ENCODE measurements at places on chromosomes 3 and 15.
A peak's percentile ranks its signal among the peaks of the same experiment; 100 is the strongest.

GRCh38 chr3:188212308-188212969, 58.5 kb downstream of the LPP start:
- DNase-seq = no peak

- no peak for DNase-seq
Observed at GRCh38 chr3:165748094-165748493, 89.1 kb downstream of the BCHE start.

GRCh38 chr3:82561784-82562183, 800.3 kb upstream of the GBE1 start:
- DNase-seq = no peak

DNA sequence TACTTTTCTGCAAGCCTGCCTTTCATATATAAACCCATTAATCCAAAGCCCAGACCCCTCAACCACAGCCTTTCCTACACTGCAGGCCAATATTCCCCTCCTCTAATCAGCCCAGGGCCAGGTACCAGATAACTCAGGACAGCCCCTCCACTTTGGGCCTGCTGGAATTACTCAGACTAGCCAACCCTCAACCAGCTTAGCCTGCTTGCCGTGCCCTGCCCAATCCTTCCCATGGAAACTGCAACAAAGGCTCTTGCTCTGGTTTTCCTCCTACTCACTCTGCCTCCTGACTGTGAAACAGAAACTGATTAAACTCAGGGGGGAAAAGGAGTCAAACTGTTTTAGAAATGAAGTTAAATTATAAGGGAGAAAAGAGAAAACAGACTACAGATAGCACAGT, 248.1 kb downstream of the KLF13 start:
- no peak for DNase-seq

GRCh38 chr3:193870376-193871219, 265.4 kb upstream of the HES1 start:
- no peak for DNase-seq

DNA sequence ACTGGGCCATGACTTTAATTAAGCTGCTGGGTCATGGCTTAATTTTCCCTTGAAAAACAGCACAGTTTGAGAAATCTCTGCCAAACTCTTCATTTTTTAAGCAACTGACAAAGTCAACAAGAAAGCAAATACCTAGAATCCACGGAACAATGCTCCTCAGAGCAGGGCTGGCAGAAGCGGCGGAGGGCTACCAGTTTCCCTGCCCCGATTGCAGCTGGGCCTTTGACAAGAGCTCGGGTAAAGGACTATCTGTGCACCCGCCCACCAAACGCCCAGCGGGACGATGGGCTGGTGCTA, 1.2 kb downstream of the GOLIM4 start:
- DNase-seq = peak; percentile 78

- DNase-seq = no peak
Observed at GRCh38 chr3:158094235-158095110, 11.7 kb downstream of the SHOX2 start.

- no peak for DNase-seq
Observed at GRCh38 chr3:11810276-11810675, 36.4 kb downstream of the TAMM41 start.

- DNase-seq = no peak
Observed at GRCh38 chr3:48039487-48040190, 23.4 kb upstream of the MAP4 start.

DNA sequence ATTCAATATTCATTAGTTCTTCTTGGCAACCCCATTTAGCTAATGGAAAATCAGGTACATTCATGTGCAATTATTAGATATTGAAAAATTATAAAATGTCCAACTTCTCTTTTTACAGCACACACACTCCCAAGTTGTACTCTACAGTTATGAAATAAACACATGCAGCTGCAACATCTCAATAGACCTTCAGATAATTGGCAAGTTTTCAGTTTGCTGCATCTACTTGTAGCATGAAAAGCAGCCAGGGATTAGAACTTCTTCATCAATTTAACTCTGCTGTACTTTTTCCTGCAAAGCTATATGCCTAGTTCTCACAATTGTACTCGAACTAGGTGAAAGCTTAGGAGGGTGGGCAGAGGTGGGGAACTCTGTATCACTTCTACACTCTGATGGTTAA, 46.6 kb upstream of the FHIT start:
- no peak for DNase-seq

DNA sequence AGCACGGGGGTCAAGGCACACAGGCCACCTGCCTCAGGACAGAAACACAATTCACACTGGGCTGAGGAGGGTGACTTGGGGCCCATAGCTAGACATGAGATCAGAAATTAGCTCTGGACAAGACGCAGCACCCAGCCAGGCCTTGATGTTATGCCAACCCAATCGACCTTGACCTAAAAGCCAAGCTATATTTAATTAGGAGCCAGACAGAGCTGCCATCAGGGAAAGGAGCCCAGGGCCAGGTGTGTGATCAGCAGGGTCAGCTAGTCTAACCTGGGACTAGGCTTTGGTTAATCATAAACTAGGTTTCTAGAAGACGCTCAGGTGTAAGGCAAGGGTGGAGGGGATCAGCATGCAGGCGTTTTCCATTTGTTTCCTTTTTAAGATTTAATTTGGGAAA, 23.9 kb upstream of the SLC25A36 start:
- DNase-seq = no peak

- no peak for DNase-seq
Observed at GRCh38 chr3:51668756-51669155, 2.3 kb upstream of the TEX264 start.

GRCh38 chr3:158912188-158912587, 110.3 kb downstream of the MFSD1 start:
- no peak for DNase-seq

DNA sequence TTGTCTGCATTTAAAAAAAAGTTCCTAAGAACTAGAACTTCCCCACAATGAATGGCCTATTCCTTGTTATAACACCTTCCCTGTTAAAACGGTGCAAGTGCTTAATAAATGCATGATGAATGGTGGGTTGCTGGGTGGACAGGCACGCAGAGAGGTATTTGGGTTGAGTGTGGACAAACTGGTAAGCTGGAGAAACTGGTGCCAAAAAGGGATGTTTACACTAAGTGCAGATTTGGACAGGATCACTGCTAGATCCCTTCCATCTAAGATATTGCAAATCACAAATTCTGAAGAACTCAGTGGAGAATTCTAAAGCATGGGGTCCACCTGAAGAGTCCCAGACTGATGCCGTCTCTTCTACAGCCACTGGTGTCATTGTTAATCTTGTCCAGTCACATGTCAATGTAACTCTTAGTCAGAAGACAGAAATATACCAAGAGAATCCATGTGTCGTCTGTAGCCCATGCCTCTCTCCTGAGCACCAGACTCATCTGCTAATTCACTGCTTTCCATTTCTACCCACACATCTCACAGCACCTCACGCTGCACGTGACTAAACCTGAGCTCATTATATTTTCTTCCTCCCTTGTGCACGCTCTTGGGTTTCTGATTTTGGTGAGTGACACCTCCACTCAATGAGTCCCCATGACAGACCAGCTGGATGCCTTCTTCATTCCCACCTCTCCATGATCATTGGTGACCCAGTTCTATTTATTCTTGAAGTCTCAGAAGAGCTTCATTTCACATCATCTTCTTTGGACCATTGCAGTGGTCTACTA, 328.9 kb downstream of the THSD4 start:
- DNase-seq = no peak

DNA sequence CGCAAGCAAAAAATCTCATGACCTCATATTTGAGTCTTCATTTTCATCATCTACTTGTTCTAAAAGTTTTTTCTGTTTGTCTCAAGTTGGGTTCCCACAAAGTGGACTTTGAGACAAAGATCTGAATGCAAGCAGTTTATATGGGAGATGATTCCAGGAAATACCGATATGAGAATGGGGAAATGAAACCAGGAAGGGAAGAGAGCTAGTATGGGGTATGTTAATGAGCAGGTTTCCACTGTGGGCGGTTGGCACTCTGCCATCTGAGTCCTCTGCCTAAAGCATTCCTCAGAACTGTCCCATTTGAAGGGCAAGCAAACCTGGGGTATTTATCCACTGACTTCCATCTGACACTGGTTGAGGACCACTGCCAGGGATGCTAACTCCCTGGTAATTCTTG, 8.8 kb downstream of the ADPRH start:
- no peak for DNase-seq

- DNase-seq = no peak
Observed at GRCh38 chr15:38217191-38217595, 35.4 kb upstream of the SPRED1 start.

Measured in NCI-H2081 (cell line).